ENCODE measurements at places on chromosomes 2 and 18.
A peak's percentile ranks its signal among the peaks of the same experiment; 100 is the strongest.

GRCh38 chr2:105765415-105766299 is 20.9 kb downstream of the NCK2 start:
- no peak for DNase-seq

GRCh38 chr2:45743531-45744396 is 92.3 kb downstream of the PRKCE start:
- DNase-seq = peak; percentile 55

GRCh38 chr2:74292751-74293150 is 50.5 kb downstream of the SLC4A5 start:
- DNase-seq = no peak

- no peak for DNase-seq
Measured at GRCh38 chr2:133591164-133591563, 22.9 kb upstream of the NCKAP5 start.

DNA sequence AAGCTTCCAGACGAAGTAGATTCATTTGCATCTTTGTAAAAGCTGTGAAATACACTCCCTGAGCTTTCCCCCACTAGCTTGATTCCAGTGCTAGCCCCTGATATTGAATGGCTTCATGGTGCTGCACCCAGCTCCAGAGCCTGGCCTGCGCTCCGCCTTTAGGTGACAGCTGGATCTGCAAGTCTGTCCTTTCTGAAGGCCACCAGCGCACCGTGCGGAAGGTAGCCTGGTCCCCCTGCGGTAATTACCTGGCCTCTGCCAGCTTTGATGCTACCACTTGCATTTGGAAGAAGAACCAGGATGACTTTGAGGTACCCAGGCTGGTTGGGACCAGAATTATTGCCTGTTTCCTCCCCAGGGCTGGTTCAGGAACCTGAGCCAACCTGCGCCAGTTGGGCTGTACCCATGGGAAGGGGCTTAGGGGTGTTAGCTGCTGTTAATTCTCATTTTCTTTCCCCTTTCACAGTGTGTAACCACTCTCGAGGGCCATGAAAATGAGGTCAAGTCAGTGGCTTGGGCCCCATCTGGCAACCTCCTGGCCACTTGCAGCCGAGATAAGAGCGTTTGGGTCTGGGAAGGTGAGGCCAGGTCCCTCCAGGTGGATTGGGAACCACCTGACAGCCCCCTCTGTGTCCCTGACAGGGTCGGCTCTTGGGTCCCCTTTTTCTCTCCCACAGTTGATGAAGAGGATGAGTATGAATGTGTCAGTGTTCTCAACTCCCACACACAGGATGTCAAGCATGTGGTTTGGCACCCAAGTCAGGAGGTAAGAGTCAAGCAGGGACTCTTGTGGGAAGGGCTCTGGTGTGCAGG is 1.3 kb downstream of the CIAO1 start:
- DNase-seq = no peak

DNA sequence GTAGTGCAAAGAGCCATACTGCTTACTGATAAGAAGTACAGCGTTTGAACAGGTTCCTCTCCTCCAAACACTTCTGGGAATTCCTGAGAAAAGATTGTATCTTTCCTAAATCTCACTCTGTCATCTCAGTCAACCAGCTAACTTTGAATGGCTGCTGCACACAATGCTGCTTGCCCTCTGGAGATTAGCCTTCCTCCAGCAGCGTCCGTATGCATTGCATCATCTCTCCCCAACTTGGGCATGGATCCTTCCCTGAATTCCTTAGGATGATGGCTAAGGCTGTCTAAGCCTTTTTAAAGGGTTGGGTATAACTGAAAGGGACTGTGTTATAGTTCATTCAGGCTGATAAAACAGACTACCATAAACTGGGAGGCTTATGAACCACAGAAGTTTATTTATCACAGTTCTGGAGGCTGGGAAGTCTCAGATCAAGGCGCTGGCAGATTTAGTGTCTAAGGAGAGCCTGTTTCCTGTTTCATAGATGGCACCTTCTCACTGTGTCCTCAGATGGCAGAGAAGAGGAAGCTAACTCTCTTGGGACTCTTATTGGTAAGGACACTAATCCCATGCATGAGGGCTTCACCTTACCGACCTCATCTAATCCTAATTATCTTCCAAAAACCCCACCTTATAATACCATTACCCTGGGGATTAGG is 105.3 kb downstream of the PAX3 start:
- no peak for DNase-seq

DNA sequence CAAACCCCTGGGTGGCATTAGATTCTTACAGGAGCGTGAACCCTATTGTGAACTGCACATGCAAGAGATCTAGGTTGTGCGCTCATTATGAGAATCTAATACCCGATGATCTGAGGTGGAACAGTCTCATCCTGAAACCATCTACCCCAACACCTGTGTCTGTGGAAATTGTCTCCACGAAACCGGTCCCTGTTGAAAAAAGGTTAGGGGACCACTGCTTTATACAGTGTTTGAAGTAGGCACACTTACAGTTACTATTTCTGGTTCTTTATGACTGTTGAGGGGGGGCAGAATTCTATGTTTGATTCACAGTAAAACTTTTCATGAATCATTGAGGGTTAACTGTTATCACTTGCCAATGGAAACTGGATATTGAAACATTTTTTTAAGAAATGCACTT is 72.0 kb downstream of the RIF1 start:
- DNase-seq = no peak

DNA sequence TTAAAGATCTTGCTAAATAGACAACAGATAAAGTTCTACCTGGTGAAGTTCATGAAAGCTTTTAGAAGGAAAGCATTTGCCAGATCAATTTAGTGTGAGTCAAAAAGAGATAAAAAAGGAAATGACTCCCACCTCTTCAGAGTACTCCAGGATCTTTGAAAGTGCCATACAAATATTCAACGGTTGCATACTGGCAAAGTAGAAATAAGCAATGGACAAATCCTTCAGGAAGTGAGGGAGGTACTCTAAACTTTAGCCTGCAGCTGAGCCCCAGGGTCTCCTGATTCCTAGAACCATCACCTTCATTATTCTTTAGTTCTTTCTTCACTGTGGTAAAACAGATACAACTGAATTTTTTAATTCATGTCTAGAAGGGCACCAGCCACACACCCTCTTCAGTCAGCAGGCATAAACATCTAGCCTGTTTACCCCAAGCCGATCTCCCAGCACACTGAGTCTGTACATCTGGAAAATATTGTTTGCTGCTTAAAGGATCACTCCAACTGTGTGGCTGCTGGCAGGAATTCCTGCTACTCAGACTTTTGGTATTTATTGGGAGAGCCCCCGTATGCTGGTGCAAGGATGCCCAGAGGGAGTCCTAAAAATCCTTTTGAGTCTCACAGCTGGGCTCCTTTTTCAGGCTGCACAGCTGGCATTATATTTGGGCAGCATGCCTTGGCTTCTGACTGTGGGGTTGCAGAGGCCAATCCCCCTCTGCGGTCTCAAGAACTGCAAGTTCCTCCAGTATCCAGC is 72.3 kb upstream of the SESTD1 start:
- DNase-seq = peak; percentile 44

DNA sequence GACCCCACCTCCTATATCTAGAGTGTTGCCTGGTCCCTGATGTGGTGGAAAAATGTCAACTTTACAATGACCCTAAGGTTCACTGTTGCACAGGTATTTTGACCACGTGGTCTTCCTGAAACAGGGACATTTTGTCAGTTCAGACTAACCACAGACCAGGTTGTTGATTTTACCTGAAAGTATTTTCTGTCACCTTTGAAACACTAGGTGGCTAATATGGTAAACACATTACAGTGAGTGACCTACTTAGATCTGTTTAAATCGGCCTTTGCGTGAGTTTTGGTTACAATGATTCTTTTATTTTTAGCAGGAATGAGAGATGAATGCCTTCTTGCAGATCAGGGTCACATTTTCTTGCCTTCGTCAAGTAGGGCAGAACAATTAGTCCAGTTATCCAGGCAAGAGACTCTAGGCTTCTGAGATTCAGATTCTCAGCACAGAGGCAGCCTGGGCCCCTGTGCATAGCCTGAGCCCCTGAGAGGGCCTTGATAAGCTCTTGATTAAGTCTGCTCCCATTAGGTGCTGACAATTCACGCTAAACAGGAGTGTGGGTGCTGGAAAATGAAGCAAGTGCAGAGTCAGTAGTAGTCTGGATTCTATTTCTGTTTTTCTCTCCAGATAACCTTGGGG is 226.2 kb downstream of the KCNS3 start:
- no peak for DNase-seq

- DNase-seq = no peak
Measured at GRCh38 chr2:128279786-128280157, 38.9 kb downstream of the HS6ST1 start.

DNA sequence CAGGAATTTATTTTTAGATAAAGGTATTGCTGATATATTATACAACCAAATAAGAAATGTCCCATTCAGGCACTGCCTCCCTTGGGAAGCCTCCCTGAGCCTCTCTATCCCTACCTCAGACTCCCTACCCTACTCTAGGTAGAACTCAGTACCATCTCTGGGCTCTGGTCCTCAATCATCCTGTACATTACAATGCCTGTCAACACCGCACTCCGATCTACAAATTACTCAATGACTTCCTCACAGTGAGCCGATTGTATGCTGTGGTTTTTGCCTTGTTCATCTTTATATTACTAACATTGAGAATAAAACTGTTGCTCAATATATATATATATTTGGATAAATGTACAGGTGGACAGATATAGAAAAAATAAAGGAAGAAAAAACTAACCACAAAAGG is 207.5 kb downstream of the STK39 start:
- no peak for DNase-seq

GRCh38 chr2:143734507-143734906 is 605.3 kb downstream of the ARHGAP15 start:
- no peak for DNase-seq

DNA sequence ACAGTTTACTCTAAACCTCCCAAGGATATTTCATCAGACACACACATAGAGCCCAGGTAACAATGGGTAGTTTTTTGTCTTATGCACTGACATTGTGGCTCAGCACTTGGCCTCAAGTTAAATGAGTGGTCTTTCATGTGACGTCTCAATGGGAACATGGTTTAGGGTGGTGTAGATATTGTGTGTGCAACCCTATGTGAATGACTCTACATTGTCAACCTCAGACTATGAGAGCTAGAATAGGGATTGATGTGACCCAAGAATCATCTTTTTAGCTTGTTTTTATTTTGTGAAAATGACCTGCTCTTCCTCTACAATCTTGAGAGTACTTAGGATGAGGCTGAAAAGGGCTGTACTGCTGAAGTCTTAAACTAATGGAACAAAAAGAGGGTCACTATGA is 86.2 kb downstream of the SCN1A start:
- no peak for DNase-seq

- no peak for DNase-seq
Measured at GRCh38 chr18:62336618-62337017, 11.5 kb downstream of the TNFRSF11A start.

- no peak for DNase-seq
Measured at GRCh38 chr2:218043701-218044109, 25.3 kb upstream of the RUFY4 start.

GRCh38 chr2:211251016-211251415 is 694.6 kb downstream of the CPS1 start:
- DNase-seq = no peak

- DNase-seq = peak; percentile 11
Measured at GRCh38 chr2:175892046-175892445, 110.0 kb downstream of the LNPK start.

- peak; percentile 38 for DNase-seq
Measured at GRCh38 chr2:69816923-69817542, 12.4 kb upstream of the GMCL1 start.

DNA sequence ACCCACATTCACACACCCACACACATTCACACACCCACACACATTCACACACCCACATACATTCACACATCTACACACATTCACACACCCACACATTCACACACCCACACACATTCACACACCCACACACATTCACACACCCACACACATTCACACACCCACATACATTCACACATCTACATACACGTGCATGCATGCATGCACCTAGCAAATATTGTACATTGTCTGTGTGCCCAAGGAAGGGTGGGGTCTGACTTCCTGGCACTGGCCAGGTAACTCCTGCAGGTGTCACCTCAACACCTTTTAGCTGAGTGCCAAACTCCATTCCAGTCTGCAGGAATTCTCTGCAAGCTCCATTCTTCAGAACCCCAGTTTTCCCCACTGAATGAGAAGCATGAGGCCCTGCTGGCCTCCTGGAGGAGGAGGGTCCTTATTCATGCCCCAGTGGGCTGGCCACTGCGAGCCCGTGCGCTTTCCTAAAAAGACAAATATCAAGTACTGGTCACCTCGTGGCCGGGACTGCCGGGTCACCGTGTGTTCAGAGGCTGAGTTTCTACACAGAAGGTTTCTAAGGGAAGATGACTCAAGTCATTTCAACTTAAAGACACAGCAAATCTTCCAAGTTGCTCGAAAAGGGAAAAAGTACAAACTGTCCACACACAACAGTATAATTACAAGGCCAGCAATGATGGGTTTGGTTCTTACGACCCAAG is 131.5 kb downstream of the HDAC4 start:
- no peak for DNase-seq

GRCh38 chr2:130852521-130853115 is 15.9 kb downstream of the ARHGEF4 start:
- DNase-seq = no peak

DNA sequence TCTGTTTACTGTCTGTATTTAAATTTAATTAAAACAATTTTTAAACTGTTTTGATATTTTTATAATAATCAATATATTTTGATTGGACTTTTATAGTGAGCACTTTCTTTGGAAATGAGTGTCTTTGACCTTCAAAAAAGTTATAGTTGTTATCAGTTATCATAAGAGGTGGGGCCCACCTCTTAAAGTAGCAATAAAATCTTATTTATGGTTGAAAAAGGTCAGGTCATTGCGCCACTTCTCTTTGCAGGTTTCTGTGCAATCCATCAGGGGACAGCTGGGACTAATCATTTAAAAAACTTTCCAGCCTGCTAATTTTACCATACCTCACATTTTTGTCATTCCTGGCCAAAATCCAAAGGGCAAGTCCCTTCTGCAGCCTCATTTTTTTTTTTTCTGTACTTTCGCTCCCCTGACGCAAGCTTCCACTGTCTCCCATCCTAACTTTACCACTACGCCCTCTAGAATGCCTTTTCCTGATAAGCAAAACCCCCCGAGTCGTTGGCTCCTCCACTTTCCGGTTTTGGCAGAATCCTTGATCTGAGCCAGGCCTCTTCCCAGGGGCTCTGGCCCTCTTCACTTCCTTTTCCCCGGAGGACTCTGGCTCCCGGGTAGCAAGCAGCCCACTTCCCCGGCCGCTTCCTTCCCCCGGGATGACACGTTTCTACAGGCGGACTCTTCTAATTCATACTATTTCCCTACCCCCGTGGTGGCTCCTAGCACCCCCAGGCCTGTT is 1.1 kb upstream of the SEH1L start:
- peak; percentile 49 for DNase-seq

DNA sequence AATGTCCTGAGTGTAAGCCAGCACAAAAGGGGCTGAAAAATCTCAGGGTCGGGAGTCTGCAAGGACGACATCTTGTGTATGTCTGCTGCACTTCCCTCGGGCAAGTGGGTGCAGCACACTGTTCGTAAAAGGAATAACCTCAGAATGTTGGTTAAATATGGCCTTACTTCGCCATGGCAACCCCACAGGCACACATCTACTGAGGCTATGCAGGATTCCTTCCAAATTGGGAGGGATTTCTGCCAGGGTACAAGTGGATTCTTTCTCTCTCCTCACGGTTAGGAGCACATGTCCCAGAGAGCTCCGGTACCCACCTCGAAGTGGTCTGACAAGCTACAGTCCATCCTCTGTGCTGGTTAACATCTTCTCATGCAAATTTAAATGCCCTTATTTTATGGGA is 277.7 kb upstream of the PXDN start:
- no peak for DNase-seq

- no peak for DNase-seq
Measured at GRCh38 chr18:61643884-61644647, 248.7 kb downstream of the RNF152 start.

- DNase-seq = no peak
Measured at GRCh38 chr18:9608728-9609127, 5.6 kb downstream of the PPP4R1 start.

Data from skeletal muscle cell (primary cell).